ENCODE measurements at places on chromosomes 2 and 18.

- no peak for DNase-seq
Observed at GRCh38 chr2:189658306-189659212, 2.7 kb upstream of the ASNSD1 start.

DNA sequence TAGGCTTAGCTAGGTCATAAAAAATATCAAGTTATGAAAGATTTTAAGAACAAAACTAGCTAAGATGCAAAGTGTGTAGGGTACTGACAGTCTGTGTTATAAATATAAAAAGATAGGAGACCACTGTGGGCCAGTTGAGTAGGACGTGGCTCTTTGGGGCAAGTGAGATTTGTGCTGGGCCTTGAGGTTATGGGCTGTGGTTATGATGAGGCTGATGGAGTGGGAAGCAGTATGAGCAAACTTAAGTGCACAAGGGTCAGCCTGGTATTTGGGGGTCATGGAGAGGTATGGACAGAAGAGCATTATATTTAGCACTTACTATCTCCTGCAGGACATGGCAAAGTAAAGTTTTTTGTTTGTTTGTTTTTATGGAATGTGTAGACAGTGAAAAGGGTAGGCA lies 70.1 kb downstream of the SETBP1 start:
- DNase-seq: no peak

- no peak for DNase-seq
Observed at GRCh38 chr2:229173825-229174359, 97.2 kb downstream of the PID1 start.

DNA sequence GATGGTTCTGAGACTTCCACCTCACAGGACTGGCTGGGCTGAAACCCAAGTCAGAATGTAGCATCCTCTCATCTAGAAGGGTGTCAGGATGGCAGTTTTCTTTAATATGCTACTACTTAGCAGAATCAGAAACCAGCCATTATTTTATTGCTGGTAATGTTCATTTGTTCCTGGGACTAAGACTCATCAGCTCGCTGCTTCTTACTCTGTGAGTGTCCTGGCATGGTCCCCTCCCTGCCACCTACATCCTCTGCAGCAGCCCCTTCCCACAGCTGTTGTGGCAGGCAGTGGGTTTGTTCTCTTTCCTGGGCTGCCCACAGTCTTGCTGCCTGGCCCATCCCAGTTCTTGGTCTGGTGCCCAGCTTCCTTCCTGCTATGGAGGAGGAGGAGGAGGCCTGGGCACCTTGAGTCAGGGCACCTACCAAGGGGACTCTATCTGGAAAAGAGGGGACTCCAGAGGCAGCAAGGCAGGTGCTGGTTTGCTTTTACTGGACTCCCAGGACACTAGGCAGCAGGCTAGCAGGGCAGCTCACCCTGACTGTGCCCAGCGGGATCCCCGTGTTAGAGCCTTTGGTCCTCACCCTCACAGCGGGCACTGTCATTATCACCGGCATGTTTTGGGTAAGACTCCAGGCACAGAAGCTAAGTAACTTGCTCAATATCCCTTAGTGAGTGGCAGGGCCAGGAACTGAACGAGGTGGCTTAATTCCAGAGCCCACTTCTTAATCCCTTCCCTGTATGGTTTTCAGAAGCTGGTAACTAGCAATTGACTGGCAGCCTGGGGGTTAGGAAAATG lies 62.1 kb downstream of the LRRFIP1 start:
- no peak for DNase-seq
